D341Med (cell line): ENCODE measurements at places on chromosomes 16 and 17.

GRCh38 chr16:49351096-49351487 lies 22.5 kb upstream of the C16orf78 start:
- DNase-seq, result no peak

GRCh38 chr17:49993423-49994060 lies 1.5 kb downstream of the DLX3 start:
- DNase-seq, result peak; percentile 68

DNA sequence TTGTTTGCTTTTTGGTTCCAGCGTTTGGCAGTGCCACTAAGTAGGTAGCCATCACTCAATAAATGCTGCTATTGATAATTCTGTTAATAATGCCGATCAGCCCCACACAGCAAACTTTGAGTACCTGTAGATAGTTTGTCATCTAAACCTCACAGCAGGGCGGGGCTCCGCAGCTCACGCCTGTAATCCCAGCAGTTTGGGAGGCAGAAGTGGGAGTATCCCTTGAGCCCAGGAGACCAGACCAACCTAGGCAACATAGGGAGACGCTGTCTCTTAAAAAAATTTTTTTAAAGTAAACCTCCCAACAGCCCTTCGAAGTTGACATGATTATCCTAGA lies 1.6 kb downstream of the BFAR start:
- no peak for DNase-seq

DNA sequence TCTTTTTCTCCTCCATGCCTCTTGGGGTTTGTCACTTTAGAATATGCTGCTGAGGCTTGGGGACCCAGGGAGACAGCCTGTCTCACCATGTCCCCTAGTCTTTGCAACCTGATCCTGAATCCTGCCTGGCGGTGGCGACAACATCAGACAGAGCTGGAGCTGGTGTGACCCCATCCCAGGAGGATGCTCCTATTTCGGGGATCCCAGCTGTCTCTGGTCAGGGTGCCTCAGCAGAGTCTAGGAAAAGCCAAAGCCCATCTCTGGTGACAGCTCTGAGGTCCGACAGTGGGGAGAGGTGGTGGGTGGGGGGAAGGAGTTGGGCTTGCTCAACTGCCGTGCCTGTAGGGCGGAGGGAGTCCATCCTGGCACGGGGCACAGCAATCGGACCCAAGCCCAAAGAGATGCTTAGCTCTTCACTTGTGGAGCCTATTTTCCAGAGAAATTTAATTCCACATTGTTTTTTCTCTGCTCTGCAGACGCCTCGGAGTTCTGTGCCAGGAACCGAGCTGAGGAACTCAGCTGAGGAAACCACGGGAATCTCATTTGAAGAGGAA lies 10.3 kb upstream of the TNS4 start:
- DNase-seq, result no peak

GRCh38 chr16:10578474-10579316 lies 1.7 kb downstream of the EMP2 start:
- peak; percentile 49 for DNase-seq

GRCh38 chr16:83453977-83454376 lies 353.8 kb upstream of the HSBP1 start:
- no peak for DNase-seq

DNA sequence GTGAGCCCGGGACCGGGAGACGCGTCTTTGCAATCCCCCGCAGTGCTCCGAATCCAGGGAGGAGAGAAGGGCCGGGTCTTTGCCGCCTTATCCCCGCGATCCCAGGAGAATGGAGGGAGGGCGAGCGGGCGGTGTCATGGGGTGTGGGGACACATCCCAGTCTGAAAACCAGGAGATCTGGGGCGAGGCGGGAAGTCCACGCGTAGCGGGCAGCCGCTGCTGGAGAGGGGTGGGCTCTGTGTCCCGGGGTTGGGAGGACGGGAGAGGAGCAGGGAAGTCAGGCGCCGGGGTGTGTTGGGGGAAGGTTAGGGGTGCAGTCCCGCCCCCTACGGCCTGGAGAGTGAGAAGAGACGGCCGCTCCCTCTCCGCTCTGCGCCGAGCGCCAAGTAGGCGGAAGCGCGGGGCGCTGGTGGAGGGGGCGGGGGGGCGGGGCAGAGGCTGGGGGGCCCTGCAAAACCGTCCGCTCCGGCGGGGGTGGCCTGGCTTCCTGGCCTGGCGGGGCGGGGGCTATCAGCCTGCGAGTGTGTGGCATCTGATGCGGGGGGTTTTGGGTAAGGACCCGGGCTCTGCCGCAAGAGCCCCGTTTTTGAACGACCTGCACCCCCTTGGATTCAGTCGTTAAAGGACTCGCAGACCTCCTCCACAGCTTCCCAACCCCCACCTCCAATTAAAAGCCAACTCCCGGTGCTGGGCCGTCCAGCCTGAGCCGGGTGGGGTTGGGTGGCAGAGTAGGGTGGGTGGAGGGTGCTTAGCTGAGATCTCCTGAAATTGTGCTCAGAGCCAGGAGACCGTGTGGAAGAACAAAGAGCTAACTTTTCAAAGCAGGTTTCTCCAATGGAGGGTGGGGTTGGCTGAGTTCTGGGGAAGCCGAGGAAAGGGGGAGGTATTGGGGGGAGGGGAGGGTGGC lies 654 bp downstream of the LASP1 start:
- peak; percentile 80 for DNase-seq

- DNase-seq, result no peak
Measured at GRCh38 chr17:64152428-64153125, 22.6 kb upstream of the ERN1 start.

DNA sequence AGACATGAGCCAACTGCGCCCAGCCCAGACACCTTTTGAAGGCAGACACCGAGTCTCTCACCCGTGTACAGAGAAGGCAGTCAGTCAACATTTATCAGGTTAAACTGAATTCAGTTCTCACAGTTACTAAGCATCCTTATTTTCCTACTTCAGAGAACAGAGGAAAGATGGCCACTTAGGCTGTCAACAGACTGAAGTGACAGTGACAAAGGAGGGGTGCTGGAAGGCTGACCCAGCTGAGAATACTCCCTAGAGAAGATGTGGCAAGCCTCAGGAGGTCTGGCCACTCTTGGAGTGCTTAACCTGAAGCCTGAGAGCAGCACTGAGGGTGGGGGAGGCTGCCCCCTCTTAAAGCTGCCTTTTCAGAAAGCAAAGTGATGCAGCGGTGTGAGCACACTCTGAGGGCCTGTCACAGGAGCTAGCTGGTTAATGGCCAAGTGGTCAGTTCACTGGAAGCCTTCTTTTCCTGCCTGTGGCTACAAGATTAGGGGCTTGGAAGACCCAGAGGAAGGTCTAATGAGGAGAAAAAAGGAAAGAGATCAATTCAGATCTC lies 51.0 kb upstream of the SREBF1 start:
- DNase-seq, result no peak

DNA sequence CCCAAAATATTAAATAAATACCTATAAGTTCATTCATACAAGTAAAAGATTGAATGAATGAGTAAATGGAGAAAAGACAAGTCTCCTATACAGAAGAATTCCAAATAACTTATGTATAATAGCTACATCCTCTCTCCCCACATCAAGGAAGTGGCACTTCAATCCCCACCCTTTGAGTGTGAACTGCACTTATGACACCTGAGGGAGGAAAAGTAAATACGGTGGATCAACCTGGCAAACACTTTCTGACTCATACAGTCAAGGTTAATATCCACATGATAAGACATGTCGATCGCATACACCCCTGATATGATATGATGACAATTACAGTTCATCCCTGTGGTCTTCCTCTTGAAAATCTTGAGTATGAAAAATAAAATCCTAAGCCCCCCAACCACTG lies 18.0 kb downstream of the SLFN12L start:
- no peak for DNase-seq

- DNase-seq, result no peak
Measured at GRCh38 chr16:45454-45853, 8.0 kb downstream of the POLR3K start.

GRCh38 chr17:75315541-75316243 lies 26.5 kb upstream of the SLC25A19 start:
- DNase-seq, result no peak

DNA sequence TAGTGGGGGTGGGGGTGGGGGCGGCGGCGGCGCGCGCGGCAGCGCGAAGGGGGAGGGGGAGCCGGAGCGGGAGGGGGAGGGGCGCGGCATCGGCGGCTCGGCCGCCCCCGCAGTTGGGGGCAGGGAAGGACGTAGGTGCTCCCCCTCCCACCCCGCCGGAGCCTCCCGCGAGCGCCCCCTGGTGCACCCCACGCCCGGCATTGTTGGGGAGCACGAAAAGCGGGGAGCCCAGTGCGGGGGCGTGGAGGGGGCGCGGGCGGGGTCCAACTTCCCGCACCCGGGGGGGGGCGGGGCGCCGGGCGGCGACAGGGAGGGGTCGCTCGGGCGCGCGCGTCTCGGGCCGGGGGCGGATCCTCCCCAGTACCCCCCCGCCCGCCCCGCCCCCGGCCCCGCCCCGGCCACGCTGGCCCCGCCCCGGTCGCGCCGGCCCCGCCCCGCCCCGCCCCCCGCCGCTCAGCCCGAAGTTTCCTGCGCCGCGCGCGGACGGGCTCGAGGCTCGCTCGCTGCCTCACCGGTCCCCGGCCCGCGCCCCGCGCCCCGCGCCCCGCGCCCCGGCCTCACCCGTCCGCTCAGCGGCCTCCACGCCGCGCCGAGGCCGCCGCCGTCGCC lies at the start of gene CACNA1H:
Gene CACNA1H, plus strand, starts transcription at position 456 of the 609 bp plus-strand sequence. CDS start 632 bp downstream, outside the sequence.
- peak; percentile 86 for DNase-seq

DNA sequence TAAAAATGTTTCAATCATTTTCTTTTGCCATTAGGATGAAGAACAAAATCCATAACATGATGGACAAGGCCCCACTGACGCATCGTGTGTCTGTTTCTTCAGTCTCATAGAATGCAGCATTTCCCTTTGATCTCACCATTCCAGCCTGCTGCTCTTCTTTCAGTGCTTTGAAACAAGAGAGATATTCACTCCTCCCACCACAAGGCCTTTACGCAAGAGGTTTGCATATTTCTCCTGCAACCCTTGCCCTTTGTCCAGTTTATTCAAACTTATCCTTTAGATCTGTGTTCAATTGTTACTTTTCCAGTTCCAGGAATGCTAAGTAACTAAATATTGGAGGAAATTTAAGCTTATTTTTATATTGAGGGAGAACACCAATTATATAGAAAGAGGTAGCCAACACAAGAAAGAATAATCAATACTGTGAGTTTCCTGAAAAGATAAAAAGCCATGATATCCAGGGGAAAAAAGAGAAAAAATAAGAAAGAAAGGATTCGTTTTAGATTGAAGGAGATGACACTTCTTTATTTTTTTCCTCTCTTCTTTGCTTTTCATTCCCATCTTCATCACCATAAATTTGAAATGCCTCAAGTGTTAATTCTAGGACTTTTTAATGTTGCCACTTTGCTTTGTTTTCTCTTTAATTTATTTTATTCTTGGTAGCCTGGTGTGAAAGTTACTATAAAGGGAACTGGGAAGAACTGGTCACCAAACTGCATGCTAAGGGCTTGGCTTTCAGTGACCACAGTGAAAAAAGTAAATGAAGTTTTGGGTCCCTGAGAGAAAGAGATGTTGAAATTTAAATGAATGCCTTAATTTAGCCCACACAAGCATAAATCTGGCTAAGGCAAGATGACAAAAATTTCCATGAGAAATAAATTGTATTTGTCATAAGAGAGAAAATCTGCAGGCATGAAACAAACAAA lies 102.1 kb downstream of the KIF2B start:
- DNase-seq, result no peak

GRCh38 chr16:3158026-3158509 lies 23.2 kb downstream of the ZNF213 start:
- no peak for DNase-seq

GRCh38 chr16:49278944-49279725 lies 2.5 kb downstream of the CBLN1 start:
- no peak for DNase-seq

DNA sequence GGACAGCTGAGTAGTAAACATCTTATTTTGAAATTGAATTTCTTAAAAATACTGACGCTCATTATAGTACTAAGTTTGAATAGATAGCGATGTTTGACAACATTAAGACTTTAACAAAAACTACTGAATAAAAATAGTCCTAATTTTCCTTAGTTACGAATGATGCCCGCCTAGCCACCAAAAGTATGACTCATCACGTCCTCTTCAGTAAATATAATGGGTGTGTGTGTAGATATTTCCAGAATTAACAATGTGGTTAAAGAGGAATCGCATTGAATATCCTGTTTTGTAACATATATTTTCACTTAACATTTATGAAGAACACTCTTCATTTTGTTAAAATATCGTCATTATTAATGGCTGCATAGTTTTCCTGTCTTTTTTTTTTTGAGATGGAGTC lies 187.6 kb downstream of the MYO1D start:
- no peak for DNase-seq

DNA sequence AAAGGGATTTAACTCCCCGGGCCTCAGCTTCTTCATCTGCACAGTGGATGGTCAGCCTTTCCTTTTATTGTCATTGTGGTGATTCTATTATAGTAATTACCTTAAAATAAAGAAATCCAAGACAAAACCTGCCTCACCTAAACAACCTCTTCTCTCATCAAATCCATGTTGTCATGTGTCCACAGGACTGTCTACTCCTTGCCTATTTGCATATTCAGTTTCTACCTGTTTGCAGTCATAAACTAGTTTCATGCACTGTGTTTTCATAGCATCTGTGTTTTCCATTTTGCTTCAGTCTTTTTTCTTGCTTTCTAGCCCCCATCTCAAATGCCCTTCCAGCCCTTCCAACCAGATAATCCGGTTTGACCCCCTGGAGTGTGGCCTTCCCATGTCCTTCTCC lies 44.3 kb upstream of the CPNE2 start:
- DNase-seq, result no peak

DNA sequence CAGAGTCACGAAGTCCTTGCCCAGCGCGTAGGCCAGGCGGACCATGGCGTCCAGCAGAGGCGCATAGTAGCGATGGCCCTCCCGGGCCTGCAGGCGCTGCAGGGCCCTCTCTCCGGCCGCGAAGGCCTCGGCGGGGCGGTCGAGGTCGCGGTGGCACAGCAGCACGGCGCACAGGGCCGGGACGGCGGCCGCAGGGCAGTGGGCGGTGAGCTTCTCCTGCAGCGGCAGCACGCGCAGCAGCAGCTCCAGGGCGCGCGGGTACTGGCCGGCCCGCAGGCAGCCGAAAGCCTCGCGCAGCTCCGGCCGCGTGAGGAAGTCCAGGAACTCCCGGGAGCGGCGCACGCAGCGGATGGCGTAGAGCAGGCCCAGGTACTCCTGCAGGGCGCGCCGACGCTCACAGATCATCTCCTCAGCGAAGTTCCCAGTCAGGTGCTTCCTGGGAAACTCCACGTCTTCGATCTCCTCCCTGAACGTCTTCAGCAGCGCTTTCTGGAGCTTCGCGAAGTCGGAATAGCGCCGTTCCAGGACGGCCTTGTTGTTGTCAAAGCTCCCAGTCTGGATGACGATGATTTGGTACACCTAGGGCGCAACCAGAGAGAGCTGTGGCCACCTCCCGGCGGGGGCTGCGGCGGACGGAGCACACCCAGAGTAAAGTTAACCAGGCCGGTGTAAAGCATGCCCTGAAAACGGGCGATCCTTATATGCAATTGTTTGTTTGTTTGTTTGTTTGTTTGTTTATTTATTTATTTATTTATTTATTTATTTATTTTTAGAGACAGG lies 7.4 kb downstream of the SNX20 start:
- DNase-seq, result no peak

GRCh38 chr17:64780096-64781013 lies 118.2 kb upstream of the SMURF2 start:
- peak; percentile 52 for DNase-seq
